ENCODE measurements at places on chromosomes 12 and 14.

- DNase-seq = no peak
Measured at GRCh38 chr14:64244279-64244678, 49.9 kb downstream of the ESR2 start.

DNA sequence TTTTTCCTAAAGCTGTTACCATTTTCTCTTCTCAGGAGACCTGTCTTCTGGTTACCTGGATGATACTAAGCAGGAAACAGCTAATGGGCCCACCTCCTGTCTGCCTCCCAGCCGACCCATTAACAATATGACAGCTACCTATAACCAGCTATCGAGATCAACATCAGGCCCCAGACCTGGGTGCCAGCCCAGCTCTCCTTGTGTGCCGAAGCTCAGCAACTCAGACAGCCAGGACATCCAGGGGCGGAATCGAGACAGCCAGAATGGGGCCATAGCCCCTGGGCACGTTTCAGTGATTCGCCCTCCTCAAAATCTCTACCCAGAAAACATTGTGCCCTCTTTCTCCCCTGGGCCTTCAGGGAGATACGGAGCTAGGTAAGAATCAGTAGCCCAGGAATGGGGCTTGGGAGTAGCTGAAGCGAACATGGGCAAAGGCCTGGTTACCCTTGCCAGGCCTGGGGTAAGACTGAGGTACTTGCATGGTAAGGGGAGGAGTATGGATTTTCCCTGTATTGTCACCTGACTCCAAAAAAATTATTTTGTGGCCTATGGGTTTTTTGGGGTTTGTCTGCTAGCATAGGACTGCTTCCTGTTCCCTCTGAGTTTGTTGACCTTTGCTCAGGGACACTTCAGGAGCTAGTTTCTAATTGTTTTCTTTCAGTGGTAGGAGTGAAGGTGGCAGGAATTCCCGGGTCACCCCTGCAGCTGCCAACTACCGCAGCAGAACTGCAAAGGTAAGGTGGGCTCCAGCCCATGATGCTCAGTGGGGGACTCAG lies 26.6 kb downstream of the TRAFD1 start:
- peak; percentile 55 for DNase-seq

DNA sequence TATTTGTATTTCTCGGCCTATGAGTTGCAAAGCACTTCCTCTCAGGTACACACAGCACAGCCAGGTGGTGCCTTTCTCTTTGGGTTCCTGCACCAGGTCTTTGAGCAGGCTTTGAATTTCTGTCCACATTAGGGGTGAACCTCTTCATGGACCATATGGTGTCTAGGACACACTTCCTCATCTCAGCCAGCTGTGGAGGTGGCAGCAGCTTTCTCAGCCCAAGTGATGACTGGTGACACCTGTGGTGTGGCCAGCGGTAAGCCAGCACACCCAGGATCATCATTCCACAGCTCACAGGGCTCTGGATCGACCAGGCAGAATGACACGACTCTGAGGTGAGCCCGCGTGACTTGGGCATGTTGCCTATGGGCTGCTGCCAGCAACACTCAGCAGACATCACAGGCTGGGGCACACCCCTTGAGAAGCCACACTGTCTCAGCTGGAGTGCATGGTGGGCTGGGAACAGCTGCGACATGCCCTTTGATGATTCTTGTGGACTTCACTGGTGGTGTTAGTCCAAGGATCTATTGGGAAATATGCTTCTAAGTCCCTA lies 36.8 kb downstream of the SLC5A8 start:
- no peak for DNase-seq

GRCh38 chr12:81370456-81370855 lies 292.6 kb downstream of the ACSS3 start:
- DNase-seq = no peak

- DNase-seq = no peak
Measured at GRCh38 chr12:9731797-9732196, 1.1 kb downstream of the CLECL1 start.

DNA sequence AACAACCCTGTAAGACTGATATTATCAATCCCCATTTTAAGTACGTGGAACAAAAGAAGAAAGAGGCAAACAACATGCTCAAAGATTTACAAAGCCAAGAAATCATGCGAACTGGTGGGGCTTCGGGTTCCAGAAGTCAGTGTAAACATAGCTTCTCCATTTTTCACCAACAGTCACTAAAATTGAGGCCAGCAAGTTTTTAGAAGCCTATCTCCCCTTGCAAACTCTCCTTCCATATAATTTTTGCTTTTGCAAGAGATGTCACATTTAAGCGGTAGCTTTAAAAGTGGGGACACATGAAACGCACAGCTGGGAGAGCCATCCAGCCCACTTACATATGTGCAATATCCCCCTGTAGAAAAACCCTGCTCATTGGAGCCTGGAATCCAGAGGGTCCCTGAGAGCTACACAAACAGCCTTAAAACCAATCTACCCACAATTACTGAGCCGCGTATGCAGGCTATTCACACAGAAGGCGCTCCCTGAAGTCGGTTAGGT lies 797 bp downstream of the SLC11A2 start:
- DNase-seq = no peak

DNA sequence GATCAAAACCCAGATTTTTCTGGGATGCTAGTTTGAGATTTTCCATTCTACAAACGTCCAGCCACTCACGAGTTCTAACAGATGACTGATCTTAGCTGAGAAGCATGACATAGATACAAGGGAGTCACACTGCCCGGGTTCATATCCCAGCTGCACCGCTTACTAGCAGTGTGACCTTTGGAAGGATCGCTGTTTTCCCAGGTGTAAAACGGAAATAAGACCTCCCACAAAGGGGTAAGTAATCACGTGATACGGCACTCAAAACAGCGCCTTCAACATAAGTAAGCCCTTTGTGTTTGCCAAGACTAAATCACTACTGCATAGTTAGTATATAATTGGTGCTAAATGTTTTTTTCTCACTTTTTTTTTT lies 624 bp upstream of the PWP1 start:
- no peak for DNase-seq

- DNase-seq = no peak
Measured at GRCh38 chr12:88897723-88898122, 317.5 kb upstream of the KITLG start.

DNA sequence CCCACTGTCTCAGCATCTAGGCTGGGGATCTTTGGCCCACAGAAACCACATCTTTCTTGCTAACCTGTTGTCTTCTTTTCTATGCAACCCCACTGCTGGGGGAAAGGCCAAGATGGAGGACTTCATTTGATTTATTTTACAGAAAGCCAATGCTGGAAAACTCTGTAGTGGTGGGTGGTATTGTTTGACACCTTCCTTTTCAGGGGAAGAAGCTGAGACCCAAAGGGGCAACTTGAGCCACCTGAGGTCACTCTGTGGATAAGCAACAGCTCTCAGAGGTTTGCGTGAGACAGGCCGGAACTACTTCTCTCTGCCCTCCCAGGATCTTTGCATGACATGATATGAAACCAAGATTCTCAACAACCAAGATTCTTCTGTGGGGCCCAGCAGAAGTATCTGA lies 645.2 kb downstream of the VRK1 start:
- DNase-seq = peak; percentile 71

DNA sequence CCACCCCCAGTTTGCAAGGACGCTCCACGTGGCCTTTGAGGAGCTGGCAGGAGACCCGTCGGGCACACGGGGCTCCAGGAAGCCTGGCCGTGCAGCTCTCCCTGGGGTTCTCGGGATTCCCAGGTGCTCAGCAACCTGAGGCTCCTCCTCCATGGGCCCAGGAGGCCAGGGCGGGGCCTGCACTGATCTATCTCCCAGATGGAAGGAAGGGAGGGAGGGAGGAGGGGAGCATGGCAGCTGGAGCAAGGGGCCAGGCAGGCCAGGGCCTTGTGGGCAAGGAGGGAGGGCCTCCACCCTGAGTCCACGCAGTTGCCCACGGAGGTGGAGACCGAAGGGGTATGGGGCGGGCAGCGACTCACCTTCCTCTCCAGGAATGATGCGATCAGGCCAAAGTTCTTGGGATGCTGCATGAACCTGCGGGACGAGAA lies 127.3 kb downstream of the RFLNA start:
- DNase-seq = no peak

DNA sequence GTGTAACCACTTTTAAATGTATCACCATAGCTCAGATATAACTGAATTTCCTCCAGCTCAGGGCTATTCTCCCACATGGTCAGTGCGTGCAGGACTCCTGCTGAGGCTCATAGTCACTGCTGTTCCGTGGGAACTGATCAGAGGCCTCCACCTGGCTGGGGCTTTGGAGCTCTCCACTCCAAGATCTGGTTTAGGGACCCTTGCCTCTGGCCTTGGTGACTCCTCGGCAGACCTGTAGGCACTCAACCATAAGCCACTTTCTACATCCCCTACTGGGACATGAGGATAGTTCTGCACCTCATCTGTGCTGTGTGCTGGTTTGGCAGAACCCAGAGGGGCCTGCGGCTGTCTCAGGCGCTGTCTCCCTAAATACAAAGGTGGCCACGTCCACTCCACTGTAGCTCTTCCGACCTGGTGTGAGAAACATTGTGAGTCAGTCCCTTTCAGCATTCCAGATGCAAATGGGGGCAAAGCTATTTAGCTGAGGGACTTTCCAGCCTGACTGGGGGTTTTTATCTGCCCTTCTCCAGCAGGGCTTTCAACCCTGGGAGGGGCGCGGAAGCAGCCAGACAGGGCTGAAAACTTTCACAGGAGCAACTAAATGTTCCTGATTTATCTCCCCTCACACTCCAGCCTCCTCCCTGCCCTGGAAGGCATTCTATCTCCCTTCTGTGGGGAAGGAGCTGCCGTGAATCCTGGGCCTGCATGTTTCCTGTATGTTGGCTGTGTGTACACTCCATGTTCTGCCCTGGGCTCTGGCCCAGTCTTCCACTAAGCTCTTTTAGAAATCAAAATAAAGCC lies 218.3 kb upstream of the DAAM1 start:
- DNase-seq = no peak

DNA sequence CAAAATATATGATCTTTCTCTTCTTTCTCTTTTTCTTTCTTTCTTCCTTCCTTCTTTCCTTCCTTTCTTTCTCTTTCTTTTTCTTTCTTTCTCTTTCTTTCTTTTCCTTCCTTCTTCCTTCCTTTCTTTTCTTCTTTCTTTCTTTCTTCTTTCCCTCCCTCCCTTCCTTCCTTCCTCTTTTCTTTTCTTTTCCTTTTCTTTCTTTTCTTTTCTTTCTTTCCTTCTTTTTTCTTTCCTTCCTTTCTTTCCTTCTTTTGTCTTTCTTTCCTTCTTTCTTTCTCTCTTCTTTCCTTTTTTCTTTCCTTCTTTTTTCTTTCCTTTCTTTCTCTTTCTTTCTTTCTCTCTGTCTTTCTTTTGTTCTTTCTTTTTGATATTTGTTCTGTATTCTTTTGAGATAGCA lies 1356.0 kb upstream of the SEL1L start:
- DNase-seq = no peak

DNA sequence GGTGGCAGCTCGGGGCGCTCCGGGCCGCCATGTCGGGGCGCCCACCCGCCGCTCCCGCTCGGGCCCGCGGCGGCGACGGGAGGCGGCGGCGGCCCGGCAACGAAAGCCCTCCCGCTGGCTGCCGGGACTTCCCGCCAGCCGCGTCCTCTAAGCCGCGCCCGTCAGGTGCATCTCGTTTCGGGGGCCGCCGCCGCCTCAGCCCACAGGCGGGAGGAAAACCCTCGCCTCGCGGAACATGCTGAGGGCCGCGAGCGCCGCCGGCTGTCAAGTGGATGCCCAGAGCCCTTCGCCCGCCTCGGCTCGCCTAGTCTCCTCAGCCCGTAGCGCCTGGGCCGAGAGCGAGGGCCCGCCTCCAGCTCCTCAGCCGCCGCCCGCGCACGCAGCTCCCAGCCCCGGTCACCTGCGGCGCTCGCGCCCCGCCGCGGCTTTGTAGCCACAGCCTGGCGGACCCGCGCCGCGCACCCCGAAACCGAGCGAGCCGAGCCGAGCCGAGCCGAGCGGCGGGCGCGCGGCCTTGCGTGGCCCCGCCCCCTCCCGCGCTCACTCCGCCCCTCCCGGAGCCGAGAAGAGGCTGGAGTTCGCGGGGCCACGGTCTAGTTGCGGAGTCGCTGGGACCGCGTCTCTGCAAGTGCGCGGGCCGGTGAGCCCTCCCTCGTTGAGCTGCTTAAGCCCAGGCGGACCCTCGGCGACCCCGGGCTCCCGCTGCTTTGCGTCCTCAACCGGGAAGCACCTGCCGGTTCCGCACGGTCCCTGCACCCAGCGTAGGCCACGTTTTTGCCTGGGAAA lies at the start of gene EML5:
Gene EML5, minus strand, starts transcription at position 481 of the 786 bp plus-strand sequence. Its CDS starts 450 bp downstream, at position 31.
- peak; percentile 93 for DNase-seq

- DNase-seq = no peak
Measured at GRCh38 chr12:105921055-105921454, 217.7 kb downstream of the NUAK1 start.

DNA sequence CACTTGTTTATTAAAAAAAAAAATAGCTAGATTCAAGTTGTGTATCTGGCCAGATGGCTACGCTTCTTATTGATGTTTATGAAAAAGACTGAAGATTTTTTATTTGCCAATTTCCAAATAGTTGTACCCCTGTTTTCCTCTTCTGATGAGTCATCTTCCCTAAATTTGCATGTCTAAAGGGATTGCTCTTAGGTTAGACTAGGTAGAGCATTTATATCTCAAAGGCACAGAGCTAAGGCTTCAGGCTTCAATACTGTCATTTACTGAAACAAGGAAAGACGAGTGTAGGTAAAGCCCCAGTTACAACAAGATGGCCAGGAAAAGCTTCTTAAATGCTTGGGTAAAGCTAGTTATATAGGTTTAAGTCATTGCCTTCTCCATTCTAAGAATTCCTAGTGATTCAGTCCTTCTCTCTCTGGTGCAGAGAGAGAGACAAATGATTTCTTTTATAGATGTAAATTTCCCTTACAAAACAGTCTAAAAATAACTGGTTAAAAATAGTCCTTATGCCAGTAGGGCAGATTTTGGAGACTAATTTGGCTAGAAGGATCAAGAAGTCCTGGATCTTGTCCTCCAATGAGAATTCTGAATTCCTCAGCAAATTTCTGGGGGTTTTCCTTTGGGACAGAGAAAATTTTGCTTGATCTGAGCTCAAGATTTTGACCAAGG lies 26.1 kb downstream of the LEMD3 start:
- DNase-seq = no peak

GRCh38 chr12:53754633-53755264 lies 3.0 kb upstream of the CISTR start:
- DNase-seq = no peak

DNA sequence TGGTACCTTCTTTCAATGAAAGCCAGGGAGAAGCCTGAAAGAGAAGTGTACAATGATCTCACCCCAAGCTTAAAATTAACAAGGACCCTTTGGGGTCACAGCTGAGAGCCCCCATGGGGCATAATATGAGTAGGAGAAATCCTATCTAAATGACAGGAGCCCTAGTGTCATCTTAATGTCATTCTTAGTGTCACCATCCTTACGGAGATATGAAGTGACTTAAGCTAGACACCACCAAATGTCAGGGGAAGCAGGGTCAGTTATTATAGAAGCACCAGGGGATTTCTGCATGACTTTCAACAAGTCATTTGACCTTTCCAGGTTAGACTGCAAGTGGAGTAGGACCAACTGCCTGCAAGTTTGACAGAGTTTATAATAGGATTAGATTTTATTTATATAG lies 28.9 kb upstream of the STON2 start:
- no peak for DNase-seq
